ENCODE measurements at places on chromosomes 7 and 10.
A peak's percentile ranks its signal among the peaks of the same experiment; 100 is the strongest.

DNA sequence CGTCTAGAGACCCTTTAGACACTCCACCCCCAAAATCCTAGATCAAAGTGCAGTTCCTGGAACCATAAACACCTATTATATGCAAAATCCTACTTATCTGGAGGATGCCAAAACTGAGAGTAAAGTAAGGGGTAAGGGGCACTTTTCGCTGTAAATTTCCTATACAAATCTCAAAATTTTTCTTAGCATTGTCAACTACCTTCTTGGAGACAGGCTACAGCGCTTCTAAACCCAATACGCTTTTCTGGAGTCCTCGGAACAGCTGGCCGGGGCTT lies 10.4 kb downstream of the TWIST1 start:
- DNase-seq = no peak

DNA sequence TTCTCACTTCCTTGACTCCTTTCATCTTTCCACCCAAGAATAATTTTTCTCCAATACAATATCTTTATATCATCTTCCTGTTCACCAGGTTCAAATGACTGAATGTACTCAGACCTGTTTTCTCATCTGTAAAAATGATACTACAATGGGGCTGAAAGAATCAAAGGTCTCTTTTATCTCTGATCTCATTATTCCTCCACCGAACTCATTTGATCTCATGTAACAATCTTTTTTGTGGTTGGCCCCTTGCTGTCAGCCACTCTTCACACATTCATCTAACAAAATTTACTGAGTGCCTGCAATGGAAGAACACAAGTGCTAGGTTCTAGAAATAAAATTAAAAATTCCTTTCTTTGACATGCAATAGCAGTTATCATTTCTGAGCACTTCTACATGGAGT lies 65.0 kb downstream of the GRM8 start:
- DNase-seq = no peak

DNA sequence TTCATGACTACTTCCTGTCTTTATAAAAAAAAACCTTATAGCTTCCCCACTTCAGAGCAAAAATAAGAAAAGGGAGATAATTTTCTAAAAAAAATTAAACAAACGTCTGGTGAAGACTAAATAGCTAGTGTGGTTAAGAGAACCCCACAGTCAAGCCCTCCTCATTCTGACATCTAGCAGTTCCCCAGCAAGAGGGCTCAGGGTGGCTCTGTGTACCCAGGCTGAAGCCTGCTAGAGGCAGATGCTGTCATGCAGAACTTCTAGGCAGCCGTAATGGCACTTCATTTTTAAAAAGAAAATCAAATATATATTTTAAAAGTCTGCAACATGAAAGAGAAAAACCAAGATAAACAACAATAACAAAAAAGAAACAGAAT lies 223.1 kb upstream of the KLF14 start:
- DNase-seq = no peak

DNA sequence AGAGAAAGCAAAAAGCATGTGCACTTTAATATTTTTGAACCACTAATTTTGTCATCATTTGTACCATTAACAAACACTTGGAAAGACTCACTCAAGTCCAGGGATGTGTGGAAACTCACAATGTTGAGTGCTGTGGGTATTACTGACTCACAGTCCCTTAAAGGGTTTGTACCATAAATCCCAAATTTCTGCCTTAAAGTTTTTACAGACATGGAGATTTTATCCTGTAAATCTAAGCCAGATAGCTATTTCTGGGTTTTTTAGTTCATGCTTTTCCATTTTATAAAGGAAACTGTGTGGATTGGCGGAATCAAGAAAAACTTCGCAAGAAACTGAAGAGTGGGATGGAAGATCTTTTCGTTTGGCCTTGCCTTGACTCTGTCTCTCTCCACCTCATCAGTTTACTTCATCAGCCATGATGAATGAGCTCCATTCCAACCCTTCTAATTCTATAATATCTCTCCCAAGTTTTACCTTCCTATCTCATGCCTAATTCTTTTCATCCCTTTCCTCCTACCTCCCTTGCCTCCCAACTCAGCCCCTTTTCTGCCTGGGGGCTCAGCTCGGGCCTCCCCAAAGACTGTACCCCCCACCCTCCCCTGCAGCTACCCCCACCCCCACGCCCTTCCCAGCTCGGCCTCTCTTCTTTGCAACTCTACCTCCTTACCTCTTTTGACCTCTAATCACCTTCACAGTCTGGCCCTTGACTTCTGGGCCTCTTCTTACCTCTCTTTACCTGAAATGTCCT lies 218.5 kb upstream of the MKLN1 start:
- DNase-seq = peak; percentile 13

DNA sequence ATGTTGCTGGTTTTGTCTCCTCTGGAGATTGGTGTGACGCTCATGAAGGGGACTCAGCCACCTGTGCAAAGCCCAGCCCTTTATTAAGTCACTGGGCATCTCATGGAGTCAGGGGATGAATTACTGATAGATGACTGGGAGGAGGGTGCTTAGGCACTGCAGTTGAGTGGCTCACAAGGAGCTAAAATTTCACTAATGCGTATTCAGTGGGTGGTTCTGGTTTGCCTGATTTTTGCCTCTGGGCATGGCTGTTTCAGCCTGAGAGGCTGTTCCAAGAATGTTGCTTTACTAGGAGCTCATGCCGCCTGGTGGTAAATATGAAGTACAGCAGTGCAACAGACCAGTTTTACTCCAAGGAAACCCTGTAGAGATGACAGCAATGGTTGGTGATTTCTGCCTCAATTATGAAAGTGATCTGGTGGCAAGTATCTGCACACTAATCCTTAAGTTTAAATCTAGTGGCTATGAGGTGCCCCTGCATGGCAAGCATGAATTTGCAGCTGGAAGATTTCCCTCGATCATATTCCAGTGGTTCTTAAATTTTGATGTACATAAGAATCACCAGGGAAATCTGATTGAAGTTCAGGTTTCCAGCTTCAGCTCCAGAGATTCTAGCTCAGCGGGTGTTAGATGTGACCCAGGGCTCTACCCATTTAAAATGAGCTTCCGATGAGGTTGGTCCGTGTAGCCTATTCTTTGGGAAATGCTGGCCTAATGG lies 19.9 kb downstream of the ACTA2 start:
- DNase-seq = peak; percentile 78

DNA sequence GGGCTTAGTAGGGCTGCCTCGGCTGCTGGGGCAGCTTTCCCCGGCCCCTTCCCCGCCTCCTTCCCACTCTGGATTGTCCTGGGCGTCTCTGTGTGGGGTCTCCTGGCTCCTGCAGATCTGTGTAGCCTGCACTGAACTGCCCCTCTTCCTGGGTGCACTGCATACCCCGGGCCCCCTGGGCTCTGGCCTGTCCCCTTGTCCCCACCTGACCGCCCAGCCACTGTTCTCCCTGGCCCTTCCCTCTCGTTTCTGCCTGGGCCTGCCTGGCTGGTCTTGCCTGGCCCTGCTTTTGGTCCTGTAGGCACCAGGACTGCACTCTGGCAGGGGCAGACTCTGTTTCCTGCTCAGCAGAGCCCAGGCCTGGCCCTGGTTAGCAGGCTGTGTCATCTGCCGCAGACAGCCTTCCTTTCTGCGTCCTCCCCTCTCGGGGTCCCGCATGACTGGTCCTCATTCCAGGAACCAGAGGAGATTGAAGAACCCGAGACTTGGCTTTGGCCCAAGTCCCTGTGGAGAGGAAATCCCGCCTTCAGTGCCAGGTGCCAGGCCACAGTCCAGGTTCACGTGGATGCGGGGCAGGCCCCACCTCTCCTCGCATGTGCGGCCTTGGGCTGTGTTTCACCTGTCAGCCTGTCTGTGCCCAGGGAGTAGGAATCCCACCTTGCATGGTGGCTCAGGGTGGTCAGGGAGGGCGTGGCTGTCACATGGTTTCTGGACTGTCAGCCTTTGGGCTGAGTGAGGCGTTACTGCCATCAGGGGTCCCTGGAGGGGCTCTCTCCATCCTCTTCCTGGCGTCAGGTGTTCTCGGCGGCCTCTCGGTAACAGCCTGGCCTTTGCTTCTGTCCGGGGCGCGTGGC lies 9.2 kb downstream of the INPP5A start:
- no peak for DNase-seq

DNA sequence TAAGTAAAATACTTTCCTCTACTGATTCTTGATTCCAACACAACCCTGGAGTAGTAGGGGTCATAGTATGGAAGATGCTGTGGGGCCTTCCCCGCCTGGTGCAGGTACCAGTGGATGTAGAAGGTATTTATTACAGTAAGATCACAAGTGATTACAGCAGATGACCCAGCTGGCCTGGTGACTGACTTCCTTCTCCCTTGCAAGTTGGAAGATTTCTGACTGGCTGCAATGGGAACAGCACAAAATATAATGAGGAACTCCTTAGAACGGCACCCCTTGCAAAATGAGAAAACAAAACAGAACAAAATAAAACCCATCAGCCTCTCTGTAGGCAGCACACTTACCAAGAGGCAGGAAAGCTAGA lies 61.7 kb upstream of the TARP start:
- no peak for DNase-seq

DNA sequence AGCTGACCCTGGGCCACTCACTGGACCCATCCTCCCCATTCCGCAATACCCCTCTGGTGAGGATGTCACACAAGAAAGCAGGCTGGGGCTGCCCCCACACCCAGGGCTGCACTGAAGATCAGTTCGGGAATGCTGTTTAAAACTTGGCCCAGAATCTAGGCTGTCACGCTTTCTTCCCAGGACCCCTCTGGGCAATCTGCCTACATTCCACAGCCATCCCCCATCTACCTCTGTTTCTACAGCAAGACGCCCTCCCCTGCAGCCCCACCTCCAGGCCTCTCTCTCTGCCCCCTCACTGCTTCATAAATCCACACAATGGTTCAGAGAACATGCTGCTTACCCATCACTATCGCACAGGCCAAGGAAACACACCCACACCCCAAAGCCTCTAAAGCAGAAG lies 36.1 kb downstream of the XPNPEP1 start:
- peak; percentile 29 for DNase-seq

DNA sequence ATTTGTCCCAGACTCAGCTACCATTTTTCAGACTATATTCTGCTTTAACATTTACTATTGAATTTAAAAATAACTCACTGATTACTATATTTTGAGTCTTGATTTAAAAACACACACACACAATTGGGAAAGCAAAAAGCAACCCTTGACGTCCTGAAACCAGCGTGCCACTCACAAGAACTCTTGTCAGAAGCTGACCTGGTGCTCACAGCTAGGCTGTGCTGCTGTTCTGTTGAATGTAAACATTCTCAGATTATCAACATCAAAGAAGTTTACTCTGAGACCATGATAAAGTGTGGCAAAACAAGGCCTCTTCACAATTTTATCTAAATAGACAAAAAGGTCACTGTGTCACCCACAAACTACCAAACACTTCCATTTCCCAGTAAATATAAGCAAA lies 62.6 kb upstream of the CACNA2D1 start:
- no peak for DNase-seq

GRCh38 chr7:102064361-102065025 lies 222.2 kb upstream of the SH2B2 start:
- no peak for DNase-seq

DNA sequence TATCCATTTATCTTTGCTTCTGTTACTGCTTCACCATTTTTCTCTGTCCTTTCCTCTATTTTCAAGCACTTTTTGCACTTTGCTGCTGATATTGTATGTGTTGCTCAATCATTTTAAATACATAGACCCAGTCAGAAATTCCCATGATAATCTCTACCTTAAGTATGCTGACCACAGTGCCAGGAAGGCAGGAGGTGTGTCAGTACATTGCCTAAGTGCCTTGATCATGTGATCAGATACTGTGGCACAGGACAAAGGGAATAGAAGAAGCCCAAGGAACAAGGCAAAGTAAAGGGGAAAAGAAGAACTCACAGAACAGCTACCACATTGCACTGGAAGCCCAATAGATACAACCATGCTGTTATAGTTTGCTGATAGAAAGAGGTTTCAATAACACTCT lies 53.7 kb upstream of the CD36 start:
- no peak for DNase-seq

- DNase-seq = no peak
Observed at GRCh38 chr10:80485946-80486764, 32.0 kb downstream of the TSPAN14 start.

DNA sequence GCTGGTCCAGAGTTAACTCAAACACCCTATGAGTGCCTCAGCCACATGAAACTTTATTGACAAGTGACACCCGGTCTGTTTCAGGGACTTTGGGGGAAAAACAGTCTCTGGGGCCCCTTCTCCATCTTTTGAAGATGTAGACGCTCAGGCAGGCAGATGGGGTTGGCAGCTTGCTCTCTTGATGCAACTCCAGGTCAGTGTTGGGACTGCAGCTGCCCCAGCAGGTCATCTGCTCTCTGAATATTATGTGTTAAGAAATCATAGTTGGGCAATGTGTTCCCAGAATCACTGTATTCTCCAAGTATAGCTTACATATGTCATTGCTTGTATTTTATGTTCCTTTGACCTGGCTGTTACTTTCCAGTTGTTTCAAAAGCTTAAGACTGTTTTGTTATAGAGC lies 544.9 kb upstream of the MGMT start:
- no peak for DNase-seq

- no peak for DNase-seq
Observed at GRCh38 chr7:136036336-136036735, 59.2 kb upstream of the MTPN start.

- DNase-seq = no peak
Observed at GRCh38 chr10:103096130-103096529, 96.9 kb downstream of the NT5C2 start.

- DNase-seq = no peak
Observed at GRCh38 chr10:124802313-124802675, 675 bp downstream of the ABRAXAS2 start.

DNA sequence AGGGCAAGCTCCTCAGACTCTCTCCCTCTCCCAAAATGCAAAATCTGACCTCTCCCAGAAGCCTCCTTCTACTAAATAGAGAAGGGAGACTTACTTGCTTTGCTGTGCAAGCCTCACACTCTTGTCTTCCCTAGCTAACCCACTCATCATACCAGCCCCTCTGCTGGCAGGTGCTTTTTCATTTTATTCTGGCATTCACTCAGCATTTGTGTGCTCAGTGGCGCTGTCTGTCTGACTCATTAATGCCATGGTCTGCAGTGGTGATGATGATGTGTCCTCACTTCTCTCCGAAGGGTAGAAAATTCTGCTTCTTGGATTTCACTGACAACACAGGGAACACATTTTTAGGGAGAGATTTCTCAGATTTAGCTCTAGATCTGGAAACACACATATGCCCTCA lies 22.0 kb upstream of the BTRC start:
- no peak for DNase-seq

- peak; percentile 92 for DNase-seq
Observed at GRCh38 chr10:36534471-36535002, 590.9 kb upstream of the ANKRD30A start.

- DNase-seq = no peak
Observed at GRCh38 chr10:97016728-97017473, 168.9 kb downstream of the SLIT1 start.
